Left renal cortex interstitium (tissue), 4 donors: ENCODE measurements at places on chromosomes 7 and 10.

DNA sequence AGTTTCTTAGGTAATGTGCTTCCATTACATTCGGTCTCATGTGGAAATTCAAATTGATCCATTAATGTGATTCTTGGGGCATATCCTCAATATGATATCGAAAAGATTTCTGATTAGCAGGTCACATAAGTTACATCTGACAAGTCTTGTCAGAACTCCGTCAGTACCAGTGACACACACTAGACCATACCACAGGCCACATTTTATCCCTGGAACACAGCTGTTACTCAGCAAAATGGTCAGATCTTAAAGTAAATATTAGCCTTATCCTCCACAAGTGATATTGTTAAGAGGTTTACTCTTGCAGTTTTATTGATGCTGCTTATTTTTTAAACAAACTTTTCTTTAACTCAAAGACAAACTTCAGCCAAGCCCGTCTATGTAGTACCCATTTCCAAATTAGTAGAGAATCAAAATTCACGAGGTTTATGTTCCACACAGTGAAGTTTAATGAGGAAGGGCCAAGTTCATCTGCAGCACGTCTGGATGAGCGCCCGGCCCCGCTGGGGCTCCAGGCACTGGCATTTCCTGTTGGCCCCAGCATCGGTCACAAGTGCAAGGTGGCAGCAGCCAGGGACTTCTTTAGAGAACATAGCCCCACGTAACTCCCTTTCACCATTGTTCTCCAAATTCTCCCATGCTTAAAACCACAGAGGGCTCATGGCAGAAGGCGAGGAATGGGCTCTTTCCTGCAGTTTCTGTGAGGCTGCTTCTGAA is 132.2 kb downstream of the VIPR2 start:
- DNase-seq: no peak

GRCh38 chr10:117569610-117570390 is 27.3 kb downstream of the EMX2 start:
- DNase-seq: no peak

DNA sequence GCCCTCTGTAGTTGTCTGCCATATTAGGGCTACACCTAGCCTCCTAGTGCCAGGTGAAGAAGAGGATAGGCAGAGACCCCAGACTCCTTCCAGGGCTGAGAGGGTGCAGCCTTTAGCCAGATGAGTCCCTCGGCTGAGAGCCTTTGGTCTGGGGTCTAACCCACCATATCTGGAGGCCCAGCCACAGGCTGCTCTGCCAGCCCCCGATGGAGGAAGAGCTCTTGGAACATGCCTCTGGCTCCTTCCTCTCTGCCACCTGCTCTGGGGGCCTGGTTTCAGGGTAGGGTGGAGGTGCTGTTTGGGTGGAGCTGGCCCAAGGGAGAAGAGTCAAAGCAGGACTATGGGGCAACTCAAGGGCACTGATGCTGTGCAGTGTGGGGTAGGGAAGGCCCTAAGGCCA is 1.4 kb downstream of the LRRC18 start:
- DNase-seq: no peak

- no peak for DNase-seq
These were observed 205.7 kb downstream of the REEP3 start for GRCh38 chr10:63726867-63727266.

DNA sequence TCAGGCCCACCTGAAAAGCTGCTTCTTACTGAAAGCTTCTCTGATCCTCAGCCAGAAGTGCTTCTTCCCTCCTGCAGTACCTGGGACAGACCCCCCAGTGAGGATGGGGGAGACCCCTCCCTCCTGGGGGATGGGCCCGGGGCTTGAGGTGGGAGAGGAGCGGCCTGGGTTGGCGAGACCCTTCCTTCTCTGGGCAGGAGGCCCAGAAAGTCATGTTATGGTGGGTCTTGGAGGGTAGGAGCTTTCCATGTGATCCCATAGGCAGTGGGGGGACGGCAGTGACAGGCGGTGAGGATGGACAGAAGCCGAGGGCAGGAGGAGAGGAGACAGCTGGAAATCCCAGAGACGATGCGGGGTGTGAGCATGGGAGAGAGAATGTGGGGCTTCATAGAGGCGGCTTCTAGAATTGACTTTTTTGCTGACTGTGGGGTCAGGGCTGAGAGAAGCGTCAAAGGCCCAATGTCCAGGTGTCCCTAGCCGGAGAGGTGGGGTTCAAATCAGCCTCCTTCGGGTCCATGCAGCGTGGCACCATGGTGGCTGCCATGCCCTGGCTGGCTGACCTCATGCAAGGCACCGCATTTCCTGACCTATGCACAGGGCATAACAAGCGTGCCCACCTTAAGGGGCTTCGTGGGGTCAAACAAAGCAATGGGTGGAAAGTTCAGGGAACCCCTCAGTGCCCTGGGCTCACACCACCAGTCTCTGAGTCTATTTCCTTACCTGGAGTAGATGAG is 154.0 kb downstream of the UBE2H start:
- DNase-seq: no peak

DNA sequence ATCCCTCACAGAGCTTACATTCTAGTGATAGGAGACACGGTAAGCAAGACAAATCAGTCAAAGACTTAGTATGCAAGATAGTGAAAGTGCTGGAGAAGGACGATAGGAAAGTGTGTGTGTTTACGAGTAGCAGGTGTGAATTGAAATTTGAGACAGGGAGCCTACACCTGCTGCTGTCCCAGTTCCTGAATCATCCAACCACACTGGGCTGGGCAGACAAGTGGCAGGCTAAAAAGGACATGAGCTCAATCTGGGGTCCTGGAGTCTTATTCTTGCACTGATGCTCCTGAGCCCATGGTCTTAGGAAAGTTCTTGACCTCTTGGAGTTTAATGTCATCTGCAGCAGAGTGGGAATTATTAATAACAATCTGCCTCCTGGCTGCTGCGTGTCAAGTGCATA is 16.2 kb downstream of the RBP3 start:
- no peak for DNase-seq
